Vagina (tissue), 2 donors: ENCODE measurements at places on chromosomes 4 and X.

- no peak for DNase-seq
Observed at GRCh38 chr4:96406742-96407141, 566.8 kb downstream of the PDHA2 start.

GRCh38 chr4:82373486-82373815, 340 bp downstream of the HNRNPD start:
- DNase-seq = no peak

DNA sequence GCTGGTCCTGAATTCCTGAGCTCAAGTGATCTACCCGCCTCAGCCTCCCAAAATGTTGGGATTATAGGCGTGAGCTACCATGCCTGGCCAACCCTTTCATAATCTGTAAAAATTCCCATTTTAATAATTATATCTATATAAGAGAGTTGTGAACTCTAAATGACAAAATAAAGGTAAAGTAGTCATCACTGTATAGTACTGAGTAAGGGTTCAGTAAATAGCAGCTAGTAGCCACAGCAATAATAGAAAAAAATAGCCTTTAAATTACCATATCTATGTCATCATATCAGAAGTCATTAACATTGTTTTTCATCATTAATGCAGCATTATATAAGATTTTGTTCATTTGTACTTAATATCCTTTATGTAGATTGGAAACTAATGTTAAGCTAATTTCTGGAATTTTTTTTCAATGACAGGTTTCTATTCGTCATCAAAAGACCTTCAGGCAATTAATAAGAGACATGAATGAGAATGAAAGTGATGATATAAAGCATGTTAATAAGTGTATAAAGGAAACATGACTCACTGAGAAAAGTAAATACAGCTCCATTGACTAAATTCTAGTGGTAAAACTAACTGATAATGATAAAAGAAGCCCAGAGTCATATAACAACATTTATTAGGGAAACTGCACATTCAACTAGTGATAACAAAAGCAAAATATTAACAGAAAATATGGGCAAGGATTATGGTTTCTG, 85.9 kb upstream of the UGT8 start:
- DNase-seq = no peak

- DNase-seq = no peak
Observed at GRCh38 chr4:5137927-5138326, 86.6 kb downstream of the STK32B start.

DNA sequence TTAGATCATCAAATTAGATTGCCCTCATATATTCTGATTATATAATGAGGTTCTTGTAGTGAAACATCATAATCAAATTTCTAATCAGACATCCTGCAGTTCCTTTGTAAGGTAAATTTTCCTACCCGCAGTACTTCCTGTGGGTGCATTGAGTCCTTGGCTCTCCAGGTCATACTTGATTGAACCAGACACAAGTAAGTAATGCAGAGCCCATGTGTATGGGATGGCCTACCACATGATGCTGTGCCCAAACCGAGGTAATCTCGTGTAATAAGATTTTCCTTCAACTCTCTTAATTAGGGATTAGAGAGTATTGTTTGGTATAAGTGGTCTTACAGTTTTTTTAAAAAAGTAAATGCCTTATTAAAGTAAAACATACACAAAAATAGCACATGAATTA, 1841.8 kb downstream of the PCDH7 start:
- no peak for DNase-seq

DNA sequence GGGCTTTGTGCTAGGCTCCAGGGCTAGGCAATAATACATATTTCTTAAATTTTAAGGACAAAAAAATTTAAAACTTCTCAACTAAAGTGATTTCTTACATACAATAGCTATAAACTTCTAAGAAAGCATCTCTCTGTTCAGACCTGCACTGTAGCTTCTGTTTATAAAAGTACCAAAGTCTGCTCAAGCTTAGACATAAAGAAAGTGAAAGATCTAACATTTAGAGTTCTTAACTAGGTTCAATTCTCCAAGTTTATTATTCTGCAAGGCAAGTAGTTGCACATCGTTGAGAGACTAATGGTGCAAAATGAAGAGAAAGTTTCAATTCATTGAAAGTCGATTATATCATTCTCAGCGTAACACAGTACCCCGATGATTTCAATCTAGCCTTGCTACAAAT, 857.4 kb upstream of the HTR2C start:
- DNase-seq = no peak

DNA sequence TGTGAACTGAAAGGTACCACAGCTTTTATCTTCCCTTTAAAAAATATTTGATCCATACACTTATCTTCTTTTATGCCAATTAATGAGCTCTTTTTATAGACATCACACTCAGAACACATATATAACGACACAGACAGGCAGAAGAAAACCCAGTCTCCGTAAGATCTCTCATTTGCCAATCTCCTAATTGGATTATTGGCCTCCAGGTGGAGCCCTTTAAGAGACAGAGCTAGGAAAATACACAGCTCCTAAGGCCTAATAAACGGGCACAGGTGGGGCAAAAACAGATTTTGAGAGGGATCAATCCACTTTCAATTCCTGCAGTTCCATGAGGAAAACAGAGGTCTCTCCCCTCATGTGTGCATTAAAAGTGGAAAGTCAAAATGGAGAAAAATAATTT, 1495.4 kb downstream of the RPA4 start:
- no peak for DNase-seq

DNA sequence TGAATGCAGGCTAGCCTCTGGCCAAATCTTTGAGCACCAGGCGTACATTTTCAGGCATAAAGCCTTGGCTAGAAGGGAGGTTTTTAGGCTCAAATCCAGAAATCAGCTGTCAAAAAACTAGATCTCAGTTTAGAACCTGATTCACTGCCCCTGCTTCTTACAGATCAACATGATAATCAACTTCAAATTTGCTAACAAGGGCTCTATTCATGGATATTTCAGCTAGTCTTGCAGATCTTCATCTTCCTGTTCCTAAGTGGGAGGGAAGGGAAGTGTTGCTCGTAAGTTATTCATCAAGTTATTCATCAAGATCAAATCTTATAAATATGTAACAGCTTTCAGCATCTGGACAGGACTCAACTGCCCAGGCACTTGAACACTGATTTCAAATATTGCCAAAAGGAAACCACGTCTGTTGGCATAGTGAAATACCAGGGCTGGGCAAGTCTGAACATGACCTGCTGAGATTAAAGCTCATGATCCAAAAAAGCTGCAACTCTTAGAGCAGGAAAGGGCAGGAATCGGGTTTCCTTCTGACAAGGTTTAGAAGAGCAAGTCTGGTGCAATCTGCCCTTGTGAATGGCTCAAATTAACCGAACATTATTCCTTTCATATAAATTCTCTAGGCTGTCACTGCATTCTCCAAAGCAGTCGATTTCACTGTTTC, 200.3 kb downstream of the PDGFC start:
- DNase-seq = no peak

DNA sequence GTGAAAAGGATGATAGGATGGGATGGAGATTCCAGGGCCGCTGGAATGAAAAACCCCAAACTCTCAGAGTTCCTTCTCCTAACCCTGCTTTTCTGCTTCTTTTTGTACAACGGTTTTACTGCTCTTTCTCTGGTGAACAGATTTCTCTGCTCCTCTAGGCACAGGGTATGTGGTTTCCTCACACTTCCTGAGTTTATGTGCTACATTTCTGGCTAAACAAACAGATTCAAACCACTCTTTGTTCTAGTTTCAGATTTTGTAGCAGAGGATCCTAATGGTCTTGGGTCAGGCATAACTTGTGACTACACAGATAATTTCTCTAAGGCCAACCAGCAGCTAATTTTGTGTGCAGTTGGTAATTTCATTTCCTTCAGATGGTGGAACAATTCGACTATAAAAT, 52.6 kb downstream of the OSTC start:
- no peak for DNase-seq

DNA sequence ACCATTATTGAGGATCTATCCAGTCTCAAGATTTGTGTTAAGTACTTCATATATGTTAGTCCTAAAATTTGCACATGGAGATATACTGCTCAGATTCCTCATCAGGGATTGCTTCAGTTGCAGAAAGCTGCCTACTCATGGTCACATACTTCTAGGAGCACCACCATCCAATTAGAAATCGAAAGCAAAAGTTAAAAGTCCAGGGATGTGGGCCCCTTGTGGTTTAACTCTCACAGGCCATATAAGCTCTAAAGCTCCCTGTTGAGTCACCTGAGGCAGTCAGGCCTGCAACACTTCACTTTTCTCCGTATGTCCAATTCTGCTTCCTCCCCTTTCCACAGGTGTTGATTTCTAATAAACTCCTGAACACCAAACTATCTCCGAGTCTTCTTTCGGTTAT, 84.2 kb downstream of the CNOT6L start:
- no peak for DNase-seq

GRCh38 chrX:20913760-20914159, 460.5 kb upstream of the CNKSR2 start:
- no peak for DNase-seq

GRCh38 chr4:18138076-18138665, 116.6 kb upstream of the LCORL start:
- DNase-seq = no peak

GRCh38 chr4:169164669-169165415, 105.9 kb downstream of the SH3RF1 start:
- no peak for DNase-seq

DNA sequence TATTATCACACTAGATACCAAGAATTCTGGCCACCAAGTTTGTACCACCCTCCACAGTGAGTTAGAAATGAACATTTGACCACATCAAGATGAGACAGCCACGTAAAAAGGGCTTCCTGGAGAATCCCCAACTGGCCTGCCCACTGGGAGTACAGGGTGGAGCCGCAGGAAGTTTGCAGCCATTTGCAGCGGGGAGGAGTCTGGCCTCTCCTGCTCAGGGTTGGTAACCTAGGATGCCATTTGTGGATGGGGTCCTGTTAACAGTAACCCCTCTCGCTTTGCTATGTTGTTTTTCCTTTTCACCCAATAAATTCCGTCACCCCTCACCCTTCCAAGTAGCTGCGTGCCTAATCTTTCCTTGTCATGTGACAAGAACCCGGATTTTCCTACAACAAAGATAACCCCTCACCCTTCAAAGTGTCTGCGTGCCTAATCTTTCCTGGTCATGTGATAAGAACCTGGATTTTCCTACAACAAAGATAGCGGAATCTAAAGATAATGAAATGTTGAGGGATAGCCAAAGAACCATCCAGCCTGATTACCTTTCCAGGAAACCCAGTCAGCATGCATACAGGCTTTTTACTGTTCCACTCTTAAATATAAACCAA, 245.4 kb downstream of the NAF1 start:
- no peak for DNase-seq

GRCh38 chr4:113878668-113879067, 100.8 kb downstream of the ARSJ start:
- DNase-seq = no peak

GRCh38 chr4:145882604-145883003, 56.0 kb downstream of the ZNF827 start:
- no peak for DNase-seq

GRCh38 chrX:41789374-41789773, 65.4 kb downstream of the GPR82 start:
- DNase-seq = no peak

DNA sequence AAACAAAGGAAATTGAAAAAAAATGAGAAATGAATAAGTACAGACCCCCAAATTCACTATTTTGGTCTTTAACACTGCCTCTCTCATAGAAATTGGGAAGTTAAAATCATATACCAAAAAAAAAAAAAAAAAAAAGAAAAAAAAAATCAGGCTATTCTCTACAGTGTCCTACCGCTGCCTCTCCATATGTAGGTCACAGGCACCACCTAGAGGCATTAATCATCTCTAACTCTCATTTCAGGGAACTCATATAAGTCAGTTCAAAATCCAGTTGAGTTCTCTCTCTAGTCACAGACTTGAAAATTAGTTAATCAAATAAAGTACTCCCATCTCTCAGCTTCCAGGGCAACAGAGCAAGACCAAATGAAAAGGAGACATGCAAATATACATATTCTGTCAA, 47.9 kb downstream of the COX18 start:
- DNase-seq = no peak

- no peak for DNase-seq
Observed at GRCh38 chrX:147565237-147565636, 346.5 kb upstream of the FMR1 start.

DNA sequence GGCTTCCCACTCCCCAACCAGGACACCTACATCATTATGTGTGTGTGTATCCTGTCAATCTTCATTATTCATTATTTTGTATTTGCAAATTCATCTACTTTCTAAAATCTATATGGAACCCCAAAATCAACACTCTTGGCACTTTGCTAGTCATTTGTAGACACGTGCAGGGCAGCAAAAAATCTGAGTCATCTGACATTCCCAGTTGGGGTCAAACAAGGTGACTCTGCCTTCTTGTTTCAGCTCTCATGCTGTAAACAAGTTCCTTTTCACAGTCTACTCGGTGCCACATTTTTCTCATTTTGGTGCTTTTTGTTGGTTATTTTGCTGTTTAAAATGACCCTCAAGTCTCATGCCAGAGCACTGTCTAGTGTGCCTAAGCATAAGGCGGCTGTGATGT, 5.9 kb downstream of the MRFAP1L1 start:
- DNase-seq = no peak

DNA sequence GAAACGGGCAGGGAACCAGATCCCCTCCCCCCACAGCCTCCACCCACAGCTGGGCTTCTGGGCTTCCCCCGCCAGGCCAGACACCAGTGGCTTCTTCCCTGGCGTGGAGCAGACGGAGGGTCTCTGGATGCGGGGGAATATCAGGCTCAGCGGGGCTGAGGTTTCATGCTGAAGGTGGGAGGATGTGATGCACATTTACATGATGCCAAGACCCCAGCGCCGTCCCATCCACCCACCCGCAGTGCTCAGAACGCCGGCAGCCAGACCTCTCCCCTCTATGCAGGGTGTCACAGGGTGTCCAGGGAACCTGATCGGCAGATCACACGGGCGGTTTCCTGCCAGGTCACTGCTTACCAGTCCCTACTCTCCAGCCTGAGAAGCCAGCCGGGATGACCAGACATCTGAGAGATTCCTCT, 12.8 kb upstream of the TNIP2 start:
- no peak for DNase-seq

DNA sequence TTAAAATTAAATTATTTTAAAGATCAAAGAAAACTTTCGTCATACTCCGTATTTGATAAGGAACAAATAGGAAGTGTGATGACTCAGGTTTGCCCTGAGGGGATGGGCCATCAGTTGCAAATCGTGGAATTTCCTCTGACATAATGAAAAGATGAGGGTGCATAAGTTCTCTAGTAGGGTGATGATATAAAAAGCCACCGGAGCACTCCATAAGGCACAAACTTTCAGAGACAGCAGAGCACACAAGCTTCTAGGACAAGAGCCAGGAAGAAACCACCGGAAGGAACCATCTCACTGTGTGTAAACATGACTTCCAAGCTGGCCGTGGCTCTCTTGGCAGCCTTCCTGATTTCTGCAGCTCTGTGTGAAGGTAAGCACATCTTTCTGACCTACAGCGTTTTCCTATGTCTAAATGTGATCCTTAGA, at the start of gene CXCL8:
Gene CXCL8, plus strand, starts transcription at position 217 of the 426 bp plus-strand sequence. Its CDS starts 90 bp downstream, at position 307.
- DNase-seq = no peak
